Activated T-helper 2 cell treated with anti-CD3 and anti-CD28 coated beads, Interferon-gamma antibody, Interleukin-2, Interleukin-4, amounts not matched to agents 10 μg/mL and 5 μg/mL and 100 μg/mL, durations not matched to agents 14 hours and 24 hours and 36 hours (primary cell): ENCODE measurements at places on chromosomes 12 and 14.

- no peak overlapping the region for H3K4me3 ChIP-seq
- no peaks in the 10 kb centered on the region for H3K27me3 ChIP-seq
- no peaks in the 10 kb centered on the region for H3K36me3 ChIP-seq
- no peak for DNase-seq
- H3K4me1 ChIP-seq = no peaks in the 10 kb centered on the region
These were observed 11.9 kb upstream of the PUS1 start for GRCh38 chr12:131917139-131917710.

GRCh38 chr12:92098594-92099380 is 46.9 kb downstream of the BTG1 start:
- H3K36me3 ChIP-seq = peaks cover 15% of the 10 kb centered on the region
- no peaks in the 10 kb centered on the region for H3K27me3 ChIP-seq
- H3K4me3 ChIP-seq = no peak overlapping the region

DNA sequence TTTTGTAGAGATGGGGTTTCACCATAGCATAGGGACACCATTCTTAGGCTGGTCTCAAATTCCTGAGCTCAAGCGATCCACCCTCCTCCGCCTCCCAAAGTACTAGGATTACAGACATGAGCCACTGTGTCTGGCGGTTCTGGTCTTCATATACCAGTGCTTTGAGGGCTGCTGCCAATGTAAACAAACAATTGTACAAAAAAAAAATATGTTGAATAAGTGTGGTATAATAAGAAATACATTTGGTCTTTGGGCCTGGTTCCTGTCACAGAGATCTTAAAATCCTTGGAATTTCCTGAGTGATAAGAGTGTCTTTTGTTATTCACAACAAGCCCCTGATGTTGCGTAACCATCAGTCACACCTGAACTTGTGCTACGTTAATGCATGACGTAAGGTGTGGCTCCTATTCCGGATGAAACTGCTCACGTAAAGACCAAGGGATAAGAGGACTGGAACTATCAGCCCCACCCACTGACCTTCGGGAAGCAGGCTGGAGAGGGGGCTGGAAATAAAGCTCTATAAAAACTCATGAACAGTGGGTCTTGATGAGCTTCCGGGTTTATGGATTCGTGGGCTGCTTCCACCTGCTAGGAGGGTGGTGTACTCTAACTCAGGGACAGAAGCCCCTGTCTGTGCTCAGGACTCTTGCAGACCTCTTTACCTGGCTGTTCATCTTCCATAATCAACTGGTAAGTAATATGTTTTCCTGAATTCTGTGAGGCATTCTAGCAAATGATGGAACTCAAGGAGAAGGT is 16.5 kb upstream of the RIMKLB start:
- no peaks in the 10 kb centered on the region for H3K4me1 ChIP-seq
- H3K27ac ChIP-seq = no peak overlapping the region
- no peak overlapping the region for H3K4me3 ChIP-seq
- no peak for DNase-seq
- H3K36me3 ChIP-seq = no peaks in the 10 kb centered on the region

DNA sequence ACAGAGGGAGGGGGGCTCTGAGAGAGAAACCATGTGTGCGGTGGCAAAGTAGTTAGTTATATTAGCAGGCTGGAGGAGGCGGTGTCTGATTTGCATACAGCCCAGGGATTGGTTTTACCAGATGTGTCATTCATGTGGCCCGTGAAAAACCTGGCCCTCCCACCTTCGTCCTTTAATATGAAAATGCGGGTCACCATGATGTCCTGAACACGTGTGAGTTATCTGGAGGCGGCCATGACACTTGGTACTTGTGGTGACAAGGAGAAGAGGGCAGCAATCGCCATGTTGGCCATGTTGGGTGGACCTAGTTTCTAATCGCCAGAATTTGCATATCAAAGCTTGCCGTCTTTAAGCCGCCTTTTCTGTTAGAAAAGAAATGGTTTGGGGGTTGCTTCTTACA is 108.8 kb downstream of the RAD51B start:
- no peaks in the 10 kb centered on the region for H3K36me3 ChIP-seq
- no peak overlapping the region for H3K27ac ChIP-seq
- H3K4me3 ChIP-seq = no peak overlapping the region
- no peaks in the 10 kb centered on the region for H3K4me1 ChIP-seq
- H3K27me3 ChIP-seq = no peaks in the 10 kb centered on the region

DNA sequence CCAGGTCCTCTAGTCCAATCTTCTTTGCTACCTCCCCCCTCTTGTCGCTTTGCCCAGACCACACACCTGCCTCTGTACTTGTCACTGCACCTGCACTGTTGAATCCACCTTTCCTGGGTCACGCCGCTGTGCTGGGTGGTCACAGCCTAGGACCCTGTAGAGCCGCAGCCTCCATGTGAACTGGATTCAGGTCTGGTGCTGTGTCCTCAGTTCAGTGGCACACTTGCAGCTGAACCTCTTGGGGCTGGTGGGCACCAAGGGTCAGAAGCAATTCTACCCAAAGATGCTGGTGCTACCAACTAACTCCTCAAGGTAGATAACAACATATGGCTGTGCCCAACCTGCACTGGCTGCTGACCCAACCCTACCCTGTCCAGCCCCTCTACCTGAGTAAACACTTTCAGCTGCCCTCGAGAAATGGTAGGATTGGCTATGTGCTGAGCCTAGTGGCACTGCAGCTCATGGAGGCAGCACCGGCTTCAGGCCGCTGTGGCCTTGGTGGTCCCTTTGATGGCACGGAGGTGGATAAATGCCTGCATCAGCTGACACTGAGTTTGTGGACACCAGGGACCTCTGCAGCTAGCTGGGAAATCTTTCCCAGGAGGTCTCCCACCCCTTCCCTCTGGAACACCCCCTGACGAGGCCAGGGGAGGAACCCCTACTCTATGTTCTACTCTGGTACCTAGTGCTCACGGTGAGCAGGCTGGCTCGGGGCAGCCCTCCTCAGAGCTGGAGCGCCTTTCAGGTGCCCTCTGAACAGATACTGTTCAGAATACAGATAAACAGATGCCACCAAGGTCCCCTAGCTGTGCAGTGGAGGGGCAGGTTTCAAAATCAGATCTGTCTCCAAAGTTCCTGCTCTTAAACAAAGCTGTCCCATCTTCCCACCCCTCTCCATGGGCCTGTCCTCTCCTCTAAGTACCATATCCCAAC is 14.3 kb downstream of the AGAP2 start:
- H3K27ac ChIP-seq = no peak overlapping the region
- no peak for DNase-seq
- H3K4me1 ChIP-seq = no peaks in the 10 kb centered on the region

DNA sequence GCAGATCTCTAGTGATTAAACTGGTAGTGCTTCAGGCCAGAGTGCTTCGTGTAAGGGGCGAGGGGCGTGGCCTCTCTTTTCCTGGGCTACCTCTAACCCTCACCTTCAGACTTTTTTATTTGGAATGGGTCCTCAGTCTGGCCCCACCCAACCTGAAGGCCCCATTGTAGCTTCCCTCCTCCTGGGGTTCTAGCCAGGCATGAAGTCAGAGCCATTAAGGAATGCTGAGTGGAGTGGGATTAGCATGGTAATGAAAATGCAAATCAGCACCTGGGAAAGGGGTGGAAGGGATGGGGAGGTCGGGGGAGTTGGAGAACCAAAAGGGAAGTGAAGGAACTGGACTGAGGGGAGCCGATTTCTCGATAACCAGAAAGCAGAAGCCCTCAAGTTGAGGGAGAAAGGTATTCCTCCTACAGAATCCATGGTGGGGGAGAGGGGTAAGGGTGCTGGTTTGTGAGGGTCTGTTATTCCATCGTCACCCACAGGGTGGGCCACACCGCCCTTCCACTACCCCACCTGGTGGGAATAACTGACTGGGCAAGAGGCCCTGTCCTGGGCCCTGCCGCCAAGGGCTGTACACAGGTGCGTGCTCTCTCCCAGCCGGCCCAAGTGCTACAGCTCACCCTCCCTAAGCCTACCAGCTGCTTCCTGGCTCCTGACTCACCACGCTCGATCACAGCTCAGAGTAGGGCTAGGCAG is 14.1 kb downstream of the ZFHX2 start:
- no peaks in the 10 kb centered on the region for H3K36me3 ChIP-seq
- no peak overlapping the region for H3K27ac ChIP-seq
- no peak overlapping the region for H3K4me3 ChIP-seq
- H3K4me1 ChIP-seq = no peaks in the 10 kb centered on the region
- no peak for DNase-seq
